NCI-H1930 (cell line): ENCODE measurements at places on chromosomes 16 and 17.

DNA sequence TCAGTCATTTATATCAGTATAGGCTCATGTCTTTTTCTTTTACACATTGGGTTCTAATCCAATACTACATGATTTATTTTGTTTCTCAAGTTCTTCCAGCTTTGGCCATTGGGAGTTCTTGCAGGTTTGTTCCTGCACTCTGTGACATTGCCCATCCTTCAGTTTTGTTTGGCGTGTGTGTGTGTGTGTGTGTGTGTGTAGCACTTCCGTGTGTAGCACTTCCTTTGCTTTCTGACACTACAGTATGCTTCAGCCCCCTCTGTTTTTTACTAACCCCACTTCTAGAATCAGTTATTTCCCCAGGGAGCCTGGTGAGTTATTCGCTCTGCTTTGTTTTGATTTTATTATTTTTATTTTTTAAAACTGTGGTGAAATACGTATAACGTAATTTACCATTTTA is 75.6 kb upstream of the LGALS9 start:
- no peak for DNase-seq

DNA sequence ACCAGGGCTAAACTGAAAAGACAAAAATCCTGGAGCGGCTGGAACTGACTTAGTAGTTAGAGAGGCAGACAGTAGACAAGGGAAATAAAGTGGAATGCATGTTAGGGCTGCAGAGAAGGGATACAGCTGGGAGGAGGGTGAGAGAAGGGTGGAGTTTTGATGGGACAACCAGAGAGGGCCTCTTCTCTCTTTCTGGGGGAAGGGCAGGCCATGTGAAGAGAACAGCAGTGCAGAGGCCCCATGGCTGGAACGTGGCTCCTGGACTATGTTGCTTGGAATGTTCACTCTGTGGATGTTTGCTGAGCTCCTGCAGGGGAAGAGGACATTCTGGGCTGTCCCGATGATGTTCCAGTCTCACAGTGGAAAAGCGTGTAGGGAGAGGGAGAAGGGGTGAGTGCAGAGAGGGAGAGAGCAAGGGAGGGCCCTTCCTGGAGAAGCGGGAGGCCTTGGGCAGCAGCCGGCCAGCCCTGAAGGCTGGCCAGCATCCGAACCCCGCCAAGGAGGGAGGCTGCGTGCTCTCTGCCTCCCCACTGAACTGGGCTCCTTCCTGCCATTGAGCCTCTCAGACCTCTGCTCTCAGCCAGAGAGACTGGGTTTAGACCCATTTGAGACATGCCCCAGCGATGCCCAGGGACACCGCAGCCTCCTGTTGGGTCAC is 33.1 kb upstream of the GSE1 start:
- DNase-seq: no peak

GRCh38 chr17:5825717-5826330 is 241.5 kb upstream of the NLRP1 start:
- DNase-seq: no peak

DNA sequence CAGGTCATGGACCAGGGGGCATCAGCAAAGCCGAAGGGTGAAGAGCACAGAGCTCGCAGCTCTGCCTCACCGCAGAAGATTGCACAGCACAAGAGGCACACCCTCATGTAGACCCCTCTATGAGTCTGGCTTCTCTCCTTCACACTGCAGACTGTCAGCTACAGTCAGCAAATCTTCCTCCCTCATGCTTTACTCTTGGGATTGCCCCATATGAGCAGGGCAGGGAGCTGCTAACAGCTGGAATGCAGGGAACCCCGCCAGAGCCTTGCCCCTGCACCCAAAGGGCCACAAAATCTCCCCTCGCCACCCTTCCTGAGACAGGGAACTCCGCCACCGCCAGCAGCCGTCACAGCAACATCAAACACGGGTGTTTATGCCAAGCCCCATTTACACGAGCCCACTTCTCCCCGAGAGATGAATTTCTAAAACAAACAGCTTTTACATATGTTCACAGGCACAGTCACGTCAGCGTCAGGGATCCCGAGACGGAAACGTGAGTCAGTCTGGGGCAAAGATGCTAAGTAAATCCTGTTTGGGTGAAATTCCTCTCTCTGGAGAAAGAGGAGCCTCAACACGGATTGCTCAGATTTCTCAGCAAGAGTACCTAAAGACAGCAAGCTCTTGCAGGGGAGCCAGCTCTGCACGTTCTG is 121.9 kb downstream of the CDYL2 start:
- no peak for DNase-seq

- no peak for DNase-seq
Measured at GRCh38 chr17:74780443-74781238, 4.5 kb upstream of the NAT9 start.

GRCh38 chr17:28460901-28461300 is 12.5 kb upstream of the SLC13A2 start:
- no peak for DNase-seq

- DNase-seq: no peak
Measured at GRCh38 chr17:42784409-42784808, 4.0 kb downstream of the WNK4 start.

- no peak for DNase-seq
Measured at GRCh38 chr17:39351508-39351907, 49.9 kb downstream of the FBXL20 start.

DNA sequence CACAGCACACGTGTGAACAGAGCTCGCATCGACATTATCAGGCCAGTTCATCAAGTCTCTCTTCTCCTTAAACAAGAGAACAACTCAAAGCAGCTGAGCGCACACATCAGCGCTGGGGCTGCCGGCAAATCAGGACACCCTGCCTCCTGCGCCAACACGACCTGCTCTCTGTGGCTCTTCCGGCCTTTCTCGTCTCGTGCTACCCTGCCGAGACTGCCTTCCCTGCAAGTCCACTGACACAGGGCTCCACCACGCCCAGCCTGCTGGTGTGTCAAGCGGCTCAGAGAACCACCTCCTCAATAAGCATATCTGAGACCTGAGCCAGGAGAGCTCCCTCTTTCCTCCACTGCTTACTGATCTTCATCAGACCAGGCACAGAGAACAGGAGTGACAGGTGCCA is 96.9 kb downstream of the ZNF778 start:
- no peak for DNase-seq

DNA sequence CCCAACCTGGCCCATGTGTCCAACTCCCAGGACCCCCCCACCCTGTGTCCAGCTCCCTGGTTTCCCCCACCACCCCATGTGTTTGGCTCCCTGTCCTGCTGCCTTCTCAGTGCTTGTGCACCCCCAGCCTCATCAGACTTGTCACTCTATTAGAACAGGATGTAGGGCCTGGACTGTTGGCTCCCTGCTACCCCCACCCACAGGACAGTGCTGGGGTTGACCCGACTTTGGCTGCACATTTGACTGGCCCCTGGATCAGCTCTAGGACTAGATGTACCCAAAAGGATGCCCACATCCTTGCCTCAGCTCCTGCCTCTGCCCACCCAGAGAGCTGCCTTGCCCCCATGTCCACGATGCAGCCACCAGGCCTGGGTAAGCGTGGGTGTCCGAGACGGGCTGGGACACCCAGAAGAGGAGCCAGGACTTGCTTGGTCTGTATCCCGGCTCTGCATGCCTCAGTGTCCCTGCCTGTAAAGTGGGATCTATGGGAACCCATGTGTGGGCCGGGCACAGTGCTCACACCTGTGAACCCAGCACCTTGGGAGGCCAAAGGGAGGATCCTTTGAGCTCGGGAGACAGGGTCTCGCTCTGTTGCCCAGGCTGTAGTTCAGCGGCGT is 1.5 kb upstream of the CCDC57 start:
- no peak for DNase-seq

GRCh38 chr17:62995377-62995885 is 29.4 kb downstream of the TANC2 start:
- no peak for DNase-seq

- no peak for DNase-seq
Measured at GRCh38 chr16:17556276-17557052, 85.7 kb upstream of the XYLT1 start.

DNA sequence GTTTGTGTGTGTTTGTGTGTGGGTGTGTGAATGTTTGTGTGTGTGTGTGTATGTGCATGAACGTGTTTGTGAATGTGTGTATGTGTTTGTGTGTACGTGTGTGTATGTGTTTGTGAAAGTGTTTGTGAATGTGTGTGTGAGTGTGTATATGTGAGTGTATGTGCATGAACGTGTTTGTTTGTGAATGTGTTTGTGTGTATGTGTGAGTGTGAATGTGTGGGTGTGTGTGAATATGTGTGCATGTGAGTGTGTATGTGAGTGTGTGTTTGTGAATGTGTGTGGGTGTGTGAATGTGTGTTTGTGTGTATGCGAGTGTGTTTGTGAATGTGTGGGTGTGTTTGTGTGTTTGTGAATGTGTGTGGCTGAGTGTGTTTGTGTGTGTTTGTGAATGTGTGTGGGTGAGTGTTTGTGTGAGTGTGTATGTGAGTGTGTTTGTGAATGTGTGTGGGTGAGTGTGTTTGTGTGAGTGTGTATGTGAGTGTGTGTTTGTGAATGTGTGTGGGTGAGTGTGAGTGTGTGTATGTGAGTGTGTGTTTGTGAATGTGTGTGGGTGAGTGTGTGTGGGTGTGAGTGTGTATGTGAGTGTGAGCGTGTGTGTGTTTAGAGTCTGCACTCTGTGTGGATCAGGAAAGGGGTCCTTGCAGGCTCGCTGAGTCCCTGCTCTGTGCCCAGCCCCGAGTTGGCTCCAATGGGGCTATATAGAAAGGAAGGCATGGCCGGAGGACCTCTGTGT is 890 bp upstream of the CD300A start:
- DNase-seq: no peak

GRCh38 chr17:73822371-73822770 is 178.1 kb upstream of the SDK2 start:
- DNase-seq: no peak

GRCh38 chr17:79812353-79813258 is 15.7 kb upstream of the CBX8 start:
- no peak for DNase-seq

GRCh38 chr17:9139695-9140094 is 118.4 kb downstream of the NTN1 start:
- no peak for DNase-seq

GRCh38 chr16:1990101-1990350 is 256 bp downstream of the SYNGR3 start:
- DNase-seq: no peak
